ENCODE measurements at places on chromosomes 1 and 21.

GRCh38 chr1:19154876-19155275 is 55.2 kb downstream of the UBR4 start:
- DNase-seq: no peak

DNA sequence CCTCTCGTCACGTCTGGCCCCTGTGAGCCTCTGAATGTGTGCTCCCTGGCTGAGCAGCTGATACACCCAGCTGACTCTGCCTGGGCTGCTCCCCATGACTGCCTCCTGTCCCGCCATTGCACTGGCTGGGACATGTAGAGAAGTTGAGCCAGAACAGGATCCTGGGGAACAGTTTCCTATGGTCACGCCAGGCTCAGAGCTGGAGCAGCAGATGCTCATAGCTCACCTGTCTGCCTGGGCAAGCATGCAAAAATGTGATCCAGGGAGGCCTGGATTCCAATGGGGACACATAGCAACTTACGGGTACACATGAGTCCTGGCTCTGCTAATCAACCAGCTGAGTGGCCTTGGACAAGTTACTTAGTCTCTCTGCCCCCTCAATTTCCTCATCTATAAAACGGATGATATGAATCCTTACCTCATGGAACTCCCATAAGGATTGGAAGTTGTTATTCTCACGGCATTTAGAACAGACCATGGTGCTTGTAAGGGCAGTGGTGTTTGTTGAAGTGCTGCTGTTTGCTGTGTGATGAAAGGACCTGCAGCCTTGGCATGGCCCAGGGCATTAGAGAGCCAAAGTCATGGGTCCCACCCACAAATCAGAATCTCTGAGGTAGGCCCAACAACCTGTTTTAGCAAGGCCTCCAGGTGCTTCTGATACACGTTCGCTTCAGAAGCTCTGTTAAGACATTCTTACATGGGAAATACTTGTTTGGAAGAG is 150.3 kb upstream of the VANGL1 start:
- no peak for DNase-seq

GRCh38 chr1:148166558-148167492 is 14.7 kb upstream of the NBPF11 start:
- DNase-seq: no peak

GRCh38 chr1:193680247-193680923 is 494.0 kb upstream of the B3GALT2 start:
- no peak for DNase-seq

DNA sequence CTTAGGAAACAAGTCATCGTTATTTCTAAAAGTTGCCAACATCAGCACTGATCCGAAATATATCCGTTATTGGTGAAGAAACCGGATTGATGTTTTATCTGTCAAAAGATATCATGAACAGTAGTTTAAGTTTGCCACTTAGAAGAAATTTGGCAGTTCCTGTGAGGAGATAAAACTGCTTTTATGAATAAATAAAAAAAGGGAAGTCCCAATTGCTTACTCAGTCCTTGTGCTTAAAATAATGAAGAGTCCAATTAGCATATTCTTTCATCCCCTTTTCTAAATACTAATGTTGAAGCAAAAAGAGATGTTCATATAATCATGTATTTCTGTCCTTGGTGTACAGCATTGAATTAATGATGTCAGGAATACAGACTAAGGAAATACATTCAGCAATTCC is 164.6 kb downstream of the NCAM2 start:
- no peak for DNase-seq

DNA sequence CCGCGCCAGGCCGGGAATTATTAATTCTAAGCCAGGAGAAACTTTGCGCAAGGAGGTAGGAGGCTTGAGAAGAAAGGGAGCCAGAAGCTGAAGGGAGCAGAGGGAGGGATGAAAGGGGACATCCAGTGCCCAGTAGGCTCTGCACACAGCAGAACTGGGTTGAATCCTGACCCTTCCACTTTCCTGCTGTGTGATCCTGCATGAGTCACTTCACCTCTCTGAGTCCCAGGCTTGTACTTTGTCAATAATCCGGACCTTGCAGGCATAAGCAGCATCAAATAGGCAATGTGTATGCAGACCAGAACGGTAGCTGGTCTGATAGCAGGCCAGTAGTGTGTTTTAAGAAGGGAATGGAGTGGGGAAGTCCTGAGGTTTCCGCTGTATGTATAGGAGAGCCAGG is 25.5 kb upstream of the EPB41 start:
- no peak for DNase-seq

- DNase-seq: no peak
These were observed 17.8 kb downstream of the GNG12 start for GRCh38 chr1:67815303-67816094.

- DNase-seq: no peak
These were observed 13.1 kb downstream of the CDC7 start for GRCh38 chr1:91513706-91514105.

- DNase-seq: no peak
These were observed 3.7 kb upstream of the AMIGO1 start for GRCh38 chr1:109513110-109513710.

DNA sequence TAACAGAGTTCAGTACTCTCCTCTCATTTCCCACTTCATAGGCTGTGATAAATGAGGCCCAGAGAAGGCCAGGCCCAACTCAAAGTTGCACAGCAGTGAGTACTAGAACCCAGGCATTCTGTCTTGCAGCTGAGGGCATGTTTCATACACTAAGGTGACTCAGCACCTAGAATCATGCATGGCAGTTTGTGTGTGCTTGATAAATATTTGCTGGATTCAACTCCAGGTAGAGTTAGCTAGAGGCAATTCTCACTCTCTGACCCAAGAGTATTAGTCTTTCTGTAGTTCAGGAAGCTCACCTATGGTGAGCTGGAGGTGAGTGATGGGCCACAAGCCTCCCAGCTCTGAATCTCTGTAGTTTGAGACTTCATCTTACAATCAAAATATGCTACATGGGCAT is 10.7 kb downstream of the NKAIN1 start:
- DNase-seq: no peak

DNA sequence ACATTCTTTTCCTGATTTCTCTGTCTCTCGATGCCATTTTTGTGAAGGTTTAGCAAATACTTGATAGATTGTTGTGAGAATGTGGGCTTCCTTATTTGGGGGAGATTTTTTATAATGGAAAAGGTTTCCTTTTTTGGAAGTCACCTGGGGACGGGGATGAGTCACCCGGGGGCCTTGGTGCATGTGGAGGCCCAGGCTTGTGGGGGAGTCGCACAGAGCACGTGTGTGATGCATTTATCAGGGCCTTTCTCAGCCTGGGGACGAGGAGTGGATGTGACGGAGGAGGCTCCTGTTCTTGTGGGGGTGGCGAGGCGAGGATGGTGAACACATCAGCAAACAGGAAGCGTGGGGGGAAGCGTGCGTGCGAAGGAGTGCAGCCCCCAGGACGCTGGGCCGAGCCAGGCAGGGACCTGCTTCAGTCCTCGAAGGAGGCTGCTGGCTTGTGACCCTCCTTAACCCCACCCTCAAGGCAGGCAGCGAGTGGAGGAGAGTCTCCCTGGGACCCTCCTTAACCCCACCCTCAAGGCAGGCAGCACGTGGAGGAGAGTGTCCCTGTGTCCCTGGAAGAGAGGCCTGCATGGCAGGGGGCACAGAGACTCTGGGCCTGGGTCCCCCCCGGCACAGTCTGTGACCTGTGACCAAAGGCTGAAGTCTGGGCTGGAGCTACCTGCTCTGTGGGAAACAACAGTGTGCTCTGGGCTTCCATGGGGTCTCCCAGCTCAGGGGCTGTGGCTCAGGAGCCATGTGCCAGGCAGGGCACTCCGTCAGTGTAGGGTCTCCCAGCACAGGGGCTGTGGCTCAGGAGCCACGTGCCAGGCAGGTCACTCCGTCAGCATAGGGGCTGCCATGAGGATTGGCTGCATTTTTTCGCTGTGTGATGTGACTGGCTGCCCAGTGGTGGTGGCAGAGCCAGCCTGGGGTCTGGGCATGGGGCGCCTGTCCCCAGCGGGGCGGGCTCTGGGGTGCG is 57.2 kb downstream of the AGPAT3 start:
- no peak for DNase-seq

DNA sequence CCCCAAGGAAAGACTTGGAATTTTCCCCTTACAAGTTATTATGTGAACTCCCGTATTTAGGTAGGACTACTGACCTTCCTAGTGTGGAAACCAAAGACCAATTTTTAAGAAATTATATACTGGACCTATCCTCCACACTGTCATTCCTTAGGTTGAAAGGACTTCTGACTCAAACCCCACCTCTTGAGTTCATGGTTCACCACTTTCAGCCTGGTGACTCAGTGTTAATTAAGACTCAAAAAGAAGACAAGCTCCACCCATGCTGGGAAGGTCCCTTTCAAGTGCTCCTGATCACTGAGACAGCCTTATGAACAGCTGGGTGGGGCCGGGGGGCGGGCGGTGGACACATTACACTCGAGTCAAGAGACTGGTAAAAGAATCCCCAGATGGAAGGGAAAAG is 113.2 kb downstream of the LRRC53 start:
- no peak for DNase-seq

DNA sequence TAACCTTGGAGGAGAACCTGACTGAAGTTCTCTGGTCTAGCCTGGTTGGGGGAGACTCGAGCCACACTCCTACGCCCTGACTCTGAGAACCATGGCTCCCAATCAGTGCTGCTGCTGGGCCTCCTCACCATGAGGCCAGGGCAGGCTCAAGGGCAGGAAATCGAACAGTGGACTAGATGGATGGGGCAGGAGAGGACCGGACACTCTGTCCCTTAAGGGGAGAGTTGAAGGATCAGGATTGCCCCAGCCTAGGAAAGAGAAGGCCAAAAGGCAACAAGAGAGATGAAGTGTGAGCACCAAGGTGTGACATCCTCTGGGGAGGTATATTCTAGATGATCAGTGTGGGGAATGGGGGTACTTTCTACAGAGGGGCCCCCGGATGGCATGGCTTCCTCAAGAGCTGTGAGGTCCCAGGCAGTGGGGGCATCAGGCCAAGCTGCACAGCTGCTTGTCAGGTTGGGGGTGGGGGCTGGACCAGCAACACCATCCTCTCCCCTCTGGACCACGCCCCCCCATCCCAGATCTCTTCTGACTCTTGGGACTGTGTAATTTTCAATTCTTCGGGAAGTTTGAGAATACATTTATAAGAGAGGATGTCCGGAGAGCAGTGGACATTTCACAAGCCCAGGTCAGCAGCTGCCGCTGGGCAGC is 34.0 kb downstream of the MX1 start:
- DNase-seq: no peak

- no peak for DNase-seq
These were observed 15.8 kb downstream of the THBS3 start for GRCh38 chr1:155191904-155192303.

DNA sequence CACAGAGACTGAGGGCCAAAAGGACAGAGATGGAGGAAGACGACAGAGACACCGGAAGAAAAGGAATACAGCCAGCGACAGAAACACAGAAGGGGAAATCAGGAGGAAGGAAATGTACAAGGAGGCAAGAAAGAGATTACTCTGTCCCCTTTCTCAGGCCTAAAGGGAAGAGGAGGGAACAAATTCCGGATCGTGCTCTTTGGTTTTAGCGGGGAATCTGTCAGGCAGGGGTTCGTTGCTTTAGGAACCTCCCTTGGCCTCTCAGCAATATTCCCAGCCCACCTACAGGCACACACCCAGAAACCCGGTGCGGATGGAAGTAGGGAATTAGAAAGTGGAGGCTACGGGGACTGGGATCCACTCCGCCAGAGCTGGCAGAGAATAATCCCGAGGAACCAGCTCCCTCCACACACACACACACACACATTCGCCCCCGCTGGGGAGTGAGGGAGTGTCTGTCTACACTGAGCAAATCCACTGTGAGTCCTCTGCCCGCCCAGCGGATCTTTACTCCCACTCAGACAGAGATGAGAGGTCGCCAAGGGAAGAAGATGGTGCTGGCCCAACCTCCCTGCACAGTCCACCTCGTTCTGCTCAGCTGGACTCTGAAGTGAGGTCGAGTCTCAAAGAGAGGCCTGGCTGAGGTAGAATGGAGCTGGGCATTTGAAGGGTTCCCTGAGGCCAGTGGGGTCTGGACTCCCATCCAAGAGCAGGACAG is 5.7 kb downstream of the TAL1 start:
- DNase-seq: no peak

DNA sequence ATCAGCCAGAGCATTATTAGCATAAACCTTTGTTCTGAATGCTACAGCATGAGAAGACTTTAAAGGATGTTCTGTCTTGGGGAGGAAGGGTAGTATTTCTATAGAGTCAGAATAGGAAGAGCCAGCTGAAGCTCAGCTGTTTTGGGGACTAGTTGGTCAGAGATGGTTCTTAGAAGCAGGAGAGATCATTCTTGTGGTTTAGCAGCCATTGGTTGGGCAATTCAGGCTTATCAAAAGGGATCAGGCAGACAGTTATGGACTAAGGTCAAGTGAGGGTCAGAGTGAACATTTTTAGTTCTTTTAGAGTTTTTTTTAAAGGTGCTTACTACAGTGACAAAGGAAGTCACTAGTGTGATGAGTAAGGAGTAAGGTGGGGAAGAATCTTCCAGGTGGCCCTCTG is 245.5 kb downstream of the RPS6KC1 start:
- no peak for DNase-seq

- no peak for DNase-seq
These were observed at the start of gene CFHR3 for GRCh38 chr1:196774603-196775002. Gene CFHR3 (plus strand): TSS chr1:196774840. CDS start chr1:196774887, 47 bp downstream.

DNA sequence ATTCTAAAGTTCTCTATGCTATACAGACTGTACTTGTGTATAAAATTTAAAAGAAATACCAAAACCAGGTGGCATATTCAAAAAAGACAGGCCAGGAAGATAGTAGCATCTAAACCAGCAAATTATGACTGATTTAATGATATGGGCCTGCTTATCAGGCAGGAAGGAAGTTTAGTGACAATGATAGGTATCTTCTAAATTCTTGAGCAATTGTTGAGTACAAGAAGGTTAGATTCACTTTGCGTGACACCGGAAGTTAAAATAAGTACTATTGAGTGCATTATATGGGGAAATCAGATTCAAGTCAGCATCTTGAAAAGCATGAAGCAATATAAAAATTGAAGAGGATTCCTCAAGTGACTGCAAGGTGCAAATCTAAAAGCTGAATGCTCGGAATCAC is 186.8 kb upstream of the RGS18 start:
- no peak for DNase-seq

DNA sequence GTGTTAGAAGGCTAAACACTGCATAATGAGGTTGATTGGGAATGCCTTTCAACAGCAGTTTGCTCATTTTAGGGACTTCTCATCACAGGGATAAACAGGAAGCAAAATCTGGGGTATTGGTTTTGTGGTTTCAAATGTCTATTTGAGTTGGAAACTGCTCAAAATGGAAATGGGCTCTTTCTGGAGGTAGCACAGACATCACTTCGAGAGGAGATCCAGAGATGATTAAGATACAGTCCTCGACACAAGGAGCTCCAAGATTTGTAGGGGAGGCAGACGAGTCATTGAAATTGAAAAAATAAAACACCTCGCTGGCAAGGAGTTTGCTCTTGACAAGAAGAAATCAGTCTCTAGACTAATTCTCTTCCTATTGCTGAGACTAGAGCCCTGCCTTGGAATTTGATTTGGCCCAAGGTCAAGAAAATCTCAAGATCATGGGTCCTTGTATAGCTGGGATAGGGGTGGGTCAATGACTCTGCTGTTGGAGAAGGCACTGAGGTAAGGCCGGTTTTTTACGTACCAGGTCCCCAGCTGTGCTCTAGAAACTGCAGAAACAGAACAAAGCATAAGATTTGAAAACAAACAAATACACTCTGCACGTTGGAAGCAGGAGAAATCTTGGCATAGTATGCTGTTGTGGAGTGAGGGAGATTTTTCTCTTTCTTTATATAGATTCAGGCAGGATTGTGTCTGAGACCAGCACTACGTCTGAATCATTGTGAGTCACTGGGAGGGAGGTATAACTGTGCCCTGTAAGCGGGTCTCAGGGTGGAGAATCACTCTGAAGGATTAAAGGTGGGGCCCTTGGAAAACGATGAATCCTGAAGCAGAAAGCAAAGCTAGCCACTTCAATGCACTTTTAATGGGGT is 17.7 kb upstream of the KLHDC8A start:
- DNase-seq: no peak

GRCh38 chr1:88284066-88284465 is 400.0 kb upstream of the PKN2 start:
- no peak for DNase-seq
